ENCODE measurements at places on chromosomes 7 and 10. TPM values are rescaled to one million over a fixed set of nuclear protein-coding genes. Genes with fewer than 3 reads are reported as not detected.

DNA sequence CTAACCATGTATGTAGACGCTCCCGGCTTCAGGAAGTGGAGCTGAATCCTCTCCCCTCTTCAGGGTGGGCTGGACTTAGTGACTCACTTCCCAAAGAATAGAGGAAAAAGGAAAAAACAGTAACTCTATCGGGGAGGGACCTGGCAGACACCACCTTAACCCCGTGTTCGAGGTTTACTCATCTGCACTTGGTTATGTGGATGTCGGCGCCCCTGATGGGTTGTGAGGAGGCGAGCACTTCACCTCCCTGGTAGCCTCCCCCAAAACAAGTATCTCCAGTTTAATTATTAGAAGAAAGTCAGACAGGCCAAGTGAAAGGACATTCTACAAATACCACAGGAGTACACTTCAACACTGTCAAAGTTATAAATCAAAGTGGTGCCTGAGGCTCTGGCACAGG lies 559.7 kb downstream of the TCERG1L start:
- DNase-seq = no peak

MCM10 gene
- total RNA-seq = 0.50 TPM

GRCh38 chr7:49926720-49927119 lies 153.3 kb downstream of the VWC2 start:
- DNase-seq = no peak

DNA sequence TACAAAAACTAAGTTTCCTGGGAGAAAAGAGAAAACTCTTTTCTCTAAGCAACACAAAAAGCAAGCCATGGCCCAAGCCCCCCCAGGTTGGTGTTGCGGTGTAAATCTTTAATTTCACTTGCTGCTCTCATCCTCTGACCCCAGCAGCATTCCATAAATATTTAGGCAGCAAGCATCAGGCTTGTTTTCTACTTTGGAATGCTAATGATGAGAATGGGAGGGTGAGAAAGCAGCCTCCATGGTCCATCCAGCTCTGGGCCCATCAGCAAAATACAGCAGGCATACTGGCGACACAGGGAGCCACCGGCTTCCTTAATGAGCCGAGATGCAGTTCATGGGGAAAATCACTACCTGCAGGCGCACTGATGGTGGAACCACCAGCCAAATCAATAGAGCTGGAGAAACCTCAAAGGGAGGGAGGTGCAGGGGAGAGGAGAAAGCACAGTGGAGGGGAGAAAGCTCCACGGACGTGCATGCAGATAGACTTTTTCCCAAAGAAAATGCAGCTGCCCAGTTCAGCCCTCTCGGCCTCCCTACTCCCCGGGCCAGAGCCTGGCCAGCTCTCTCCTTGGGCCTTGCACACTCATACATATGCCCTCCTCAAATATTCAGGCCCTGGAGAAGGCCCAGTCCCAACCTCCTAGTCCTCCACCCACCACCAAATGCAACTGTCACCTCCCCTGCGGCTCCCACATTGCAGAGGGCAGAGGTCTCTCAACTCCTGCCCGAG lies 131.9 kb downstream of the GRID1 start:
- no peak for DNase-seq

TFPI2 gene
- not detected for total RNA-seq

ZNF365 gene
- total RNA-seq = 1.8 TPM

DNA sequence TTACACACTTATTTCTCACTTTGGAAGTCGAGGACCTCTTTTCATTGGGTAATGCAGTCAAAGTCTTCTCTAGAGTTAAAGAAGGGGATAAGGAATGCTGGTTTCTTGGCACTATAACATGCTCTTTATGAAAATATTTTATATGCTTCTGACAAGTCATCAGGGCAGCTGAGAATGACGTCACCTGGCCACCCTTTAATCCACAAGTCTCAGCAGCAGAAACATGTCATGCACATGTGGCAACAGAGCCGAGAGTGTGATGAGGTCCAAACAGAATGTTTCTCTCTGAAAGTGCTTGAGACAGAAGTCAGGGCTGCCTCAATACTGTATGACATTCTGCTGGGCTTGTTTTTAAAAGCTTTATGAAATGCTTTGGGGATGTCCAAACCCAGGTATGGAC lies 63.5 kb upstream of the C10orf90 start:
- no peak for DNase-seq

MMD2 gene
- total RNA-seq = not detected

IKZF5 gene
- total RNA-seq = 87.1 TPM

GRCh38 chr7:35040906-35041305 lies 3.6 kb upstream of the DPY19L1 start:
- DNase-seq = no peak

GRCh38 chr10:93067443-93068365 lies 6.0 kb upstream of the CYP26A1 start:
- DNase-seq = no peak

OPN1SW gene
- total RNA-seq = not detected

DNA sequence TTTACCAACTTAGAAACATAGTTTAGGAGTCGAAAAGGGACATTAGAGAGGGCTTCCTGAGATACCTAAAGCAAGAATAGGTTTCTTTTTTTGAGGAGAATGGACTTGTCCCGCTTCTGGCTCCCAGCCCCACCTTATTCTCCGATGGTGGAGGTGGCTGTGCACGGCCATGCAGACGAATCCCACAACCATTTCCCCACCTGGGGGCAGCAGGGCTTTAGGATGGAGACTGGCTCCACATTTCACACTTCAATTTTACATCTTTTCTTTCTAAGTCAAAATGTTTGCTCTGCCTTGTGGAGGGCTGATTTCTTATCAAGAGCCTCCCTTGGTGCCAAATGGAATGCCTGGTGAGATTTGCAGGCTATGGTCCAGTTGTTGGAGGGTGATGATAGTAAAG lies 118.5 kb downstream of the GLRX3 start:
- no peak for DNase-seq

DNA sequence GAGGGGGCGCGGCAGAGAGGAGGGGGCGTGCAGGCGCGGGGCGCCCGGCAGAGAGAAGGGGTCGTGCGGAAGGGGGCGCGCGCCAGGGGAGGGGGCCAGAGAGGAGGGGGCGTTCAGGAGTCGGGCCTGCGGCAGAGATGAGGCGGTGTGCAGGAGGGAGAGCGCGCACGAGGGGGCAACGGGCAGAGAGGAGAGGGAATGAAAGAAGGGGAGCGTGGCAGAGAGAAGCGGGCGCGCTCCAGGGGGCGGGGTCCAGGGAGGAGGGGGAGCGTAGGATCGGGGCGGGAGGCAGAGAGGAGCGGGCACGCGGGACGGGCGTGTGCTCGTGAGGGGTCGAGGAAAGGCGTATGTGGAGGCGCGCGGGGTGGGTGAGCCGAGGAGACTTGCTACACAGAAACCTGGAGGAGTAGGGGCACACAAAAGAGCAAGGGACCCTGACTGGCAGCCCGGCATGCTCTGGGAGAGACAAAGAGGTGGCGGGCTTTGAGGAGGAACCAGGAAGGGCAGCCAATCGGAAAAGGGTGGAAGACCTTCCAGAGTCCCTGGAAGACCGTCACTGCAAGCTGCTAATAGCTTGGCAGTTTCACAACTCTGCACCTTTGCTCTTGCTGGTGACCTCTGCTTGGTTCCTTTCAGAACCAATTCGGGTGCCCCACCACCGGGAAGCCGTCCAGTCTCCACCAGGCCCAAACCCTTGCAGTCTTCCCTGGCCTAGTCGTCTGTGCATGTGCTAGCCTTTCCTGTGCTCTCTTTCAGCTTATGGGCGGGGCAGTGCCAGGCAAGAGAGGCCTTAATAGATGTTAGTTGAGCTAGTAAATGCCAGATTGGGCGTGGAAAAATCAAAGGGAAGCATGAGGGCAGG lies 639 bp downstream of the DYDC2 start:
- DNase-seq = no peak

PCDH15 gene
- total RNA-seq = not detected

- no peak for DNase-seq
Measured at GRCh38 chr10:111113238-111113960, 36.6 kb downstream of the ADRA2A start.

KCND2 gene
- not detected for total RNA-seq

GRCh38 chr7:69652947-69653701 lies 54.8 kb downstream of the AUTS2 start:
- DNase-seq = no peak

GRCh38 chr10:133353202-133353959 lies 4.4 kb downstream of the FUOM start:
- no peak for DNase-seq

DNA sequence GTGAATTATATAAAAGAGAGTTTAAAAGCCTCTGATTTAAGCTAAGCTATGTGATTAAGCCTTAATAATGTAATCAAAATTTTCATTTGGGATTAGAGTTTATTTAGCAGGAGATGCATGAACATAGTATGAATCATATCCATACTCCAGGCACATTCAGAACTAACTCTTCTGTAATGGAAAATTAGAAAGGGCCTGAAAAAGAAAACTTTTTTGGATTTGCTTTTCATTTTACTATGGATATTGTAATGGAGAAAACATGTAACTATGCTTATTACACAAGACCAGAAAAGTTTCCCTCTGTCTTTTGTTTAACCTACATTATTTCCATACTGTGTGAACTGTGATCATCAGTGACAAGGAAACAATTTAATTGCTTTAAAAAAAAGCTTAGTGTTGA lies 22.0 kb downstream of the TES start:
- no peak for DNase-seq

- DNase-seq = no peak
Measured at GRCh38 chr10:48845512-48845911, 94.1 kb downstream of the LRRC18 start.

GRCh38 chr7:21357151-21358097 lies 70.5 kb upstream of the SP4 start:
- DNase-seq = no peak

All from CD4-positive, alpha-beta T cell (primary cell).